GM23248 (cell line): ENCODE measurements at places on chromosomes 16 and 17. TPM values are rescaled to one million over a fixed set of nuclear protein-coding genes. Genes with fewer than 3 reads are reported as not detected.
A peak's percentile ranks its signal among the peaks of the same experiment; 100 is the strongest.

DNA sequence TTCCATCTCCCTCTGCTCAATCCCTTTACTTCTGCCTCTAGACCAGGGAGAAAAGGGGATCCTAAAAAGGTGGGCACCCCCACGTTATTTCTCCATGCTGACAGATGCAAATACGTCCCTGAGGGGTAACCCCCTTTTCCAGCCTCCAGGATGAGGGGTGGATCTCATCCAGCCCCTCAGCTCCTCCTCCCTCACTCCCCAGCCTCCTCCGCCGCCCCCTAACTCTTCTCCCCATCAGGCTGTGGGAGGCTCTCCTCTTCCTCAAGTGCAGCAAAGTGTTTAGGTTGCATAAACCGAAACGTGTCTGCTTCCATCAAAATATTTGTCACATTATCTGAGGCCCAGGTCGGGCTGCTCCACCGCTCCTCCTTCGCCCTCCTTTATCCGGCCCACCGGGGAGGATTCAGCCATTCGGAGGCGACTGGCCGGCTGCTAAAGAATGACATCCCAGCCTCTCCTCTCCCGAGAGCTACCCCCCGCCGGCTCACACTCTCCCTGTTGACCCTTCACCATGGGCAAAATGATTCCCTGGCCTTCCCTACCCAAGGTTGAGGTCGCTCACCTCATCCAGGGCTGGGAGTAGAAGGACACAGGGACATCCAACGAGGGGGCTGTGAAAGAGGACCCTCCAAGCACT is 1.2 kb upstream of the C1QL1 start:
- DNase-seq = no peak

The CSH2 gene
- not detected in 2 replicates for polyA plus RNA-seq

GRCh38 chr17:30035369-30035768 is 81.2 kb upstream of the NSRP1 start:
- DNase-seq = no peak

- DNase-seq = no peak
Measured at GRCh38 chr17:80830020-80830780, 161.4 kb upstream of the CHMP6 start.

DNA sequence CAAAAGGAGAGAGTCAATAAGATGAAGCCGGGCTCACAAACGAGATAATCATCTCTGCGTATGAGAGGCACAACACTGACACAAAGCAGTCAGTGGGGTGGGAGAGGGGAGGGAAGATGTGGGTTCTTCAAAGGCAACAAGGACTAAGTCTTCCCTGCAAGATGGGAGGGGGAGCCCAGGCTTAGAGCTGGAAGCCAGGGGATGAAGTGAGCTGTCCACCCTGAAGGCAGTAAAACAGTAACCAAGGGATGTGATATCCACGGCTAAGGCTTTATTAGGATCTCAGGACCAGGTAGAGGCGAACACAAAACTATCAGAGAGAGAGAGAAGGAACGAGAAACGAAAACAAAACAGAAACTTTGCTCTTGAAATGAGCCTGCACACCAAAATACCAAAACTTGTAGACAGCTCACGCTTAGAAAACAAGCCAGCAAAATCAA is 115.9 kb downstream of the DYNLRB2 start:
- peak; percentile 4 for DNase-seq

DNA sequence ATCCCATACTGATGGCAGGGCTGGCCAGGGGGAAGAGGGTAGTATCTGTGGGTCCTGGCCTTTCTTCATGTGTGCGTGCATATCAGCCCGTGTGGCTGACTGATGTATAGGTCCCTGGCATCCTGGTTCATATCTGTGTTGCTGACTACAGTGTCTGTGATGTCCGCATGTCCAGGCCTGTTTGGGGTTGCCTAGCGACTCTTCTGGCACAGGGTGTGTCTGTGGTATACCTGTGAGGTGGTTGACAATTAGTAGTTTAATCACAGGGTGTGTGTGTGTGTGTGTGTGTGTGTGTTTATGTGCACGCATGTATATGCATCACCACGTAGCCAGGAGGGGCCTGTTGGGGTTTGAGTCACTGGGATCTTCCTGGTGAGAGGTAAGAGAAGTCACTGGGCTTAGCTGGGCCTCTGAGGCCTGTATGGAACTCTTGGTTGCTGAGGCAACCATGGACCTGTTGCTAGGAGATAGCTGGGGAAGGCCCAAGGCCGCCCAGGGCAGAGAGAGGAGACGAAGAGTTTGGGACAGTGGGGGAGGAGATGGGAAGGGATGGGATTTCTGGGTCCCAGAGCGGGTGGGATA is 603 bp upstream of the TMEM95 start:
- peak; percentile 87 for DNase-seq

GRCh38 chr17:6572972-6573370 is 16.6 kb upstream of the PITPNM3 start:
- DNase-seq = no peak

The KRT32 gene
- not detected in 2 replicates for polyA plus RNA-seq

DNA sequence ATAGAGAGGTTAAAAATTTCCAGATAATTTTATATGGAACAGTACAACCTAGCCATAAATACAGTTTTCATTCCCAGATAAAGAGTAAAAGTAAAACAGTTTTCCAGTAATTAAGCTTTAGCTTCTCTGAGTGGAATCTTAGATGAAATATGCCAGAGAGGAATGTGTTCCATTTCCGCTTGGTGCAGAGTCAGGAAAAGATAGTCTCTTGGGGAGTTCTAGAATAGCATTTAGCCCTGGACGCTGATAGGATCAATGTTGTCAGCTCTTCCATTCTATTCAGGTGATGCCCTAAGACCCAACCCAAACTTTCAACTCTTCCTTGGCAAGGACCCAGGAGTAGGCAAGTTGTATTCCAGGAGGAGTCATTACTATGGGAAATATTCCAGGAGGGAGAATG is 30.9 kb upstream of the ABCA3 start:
- DNase-seq = no peak

The CDC27 gene
- 106 and 113 TPM in 2 replicates for polyA plus RNA-seq

The MED13 gene
- 4.3 and 4.6 TPM in 2 replicates for polyA plus RNA-seq
